ENCODE measurements at places on chromosomes 4 and X.
A peak's percentile ranks its signal among the peaks of the same experiment; 100 is the strongest.

DNA sequence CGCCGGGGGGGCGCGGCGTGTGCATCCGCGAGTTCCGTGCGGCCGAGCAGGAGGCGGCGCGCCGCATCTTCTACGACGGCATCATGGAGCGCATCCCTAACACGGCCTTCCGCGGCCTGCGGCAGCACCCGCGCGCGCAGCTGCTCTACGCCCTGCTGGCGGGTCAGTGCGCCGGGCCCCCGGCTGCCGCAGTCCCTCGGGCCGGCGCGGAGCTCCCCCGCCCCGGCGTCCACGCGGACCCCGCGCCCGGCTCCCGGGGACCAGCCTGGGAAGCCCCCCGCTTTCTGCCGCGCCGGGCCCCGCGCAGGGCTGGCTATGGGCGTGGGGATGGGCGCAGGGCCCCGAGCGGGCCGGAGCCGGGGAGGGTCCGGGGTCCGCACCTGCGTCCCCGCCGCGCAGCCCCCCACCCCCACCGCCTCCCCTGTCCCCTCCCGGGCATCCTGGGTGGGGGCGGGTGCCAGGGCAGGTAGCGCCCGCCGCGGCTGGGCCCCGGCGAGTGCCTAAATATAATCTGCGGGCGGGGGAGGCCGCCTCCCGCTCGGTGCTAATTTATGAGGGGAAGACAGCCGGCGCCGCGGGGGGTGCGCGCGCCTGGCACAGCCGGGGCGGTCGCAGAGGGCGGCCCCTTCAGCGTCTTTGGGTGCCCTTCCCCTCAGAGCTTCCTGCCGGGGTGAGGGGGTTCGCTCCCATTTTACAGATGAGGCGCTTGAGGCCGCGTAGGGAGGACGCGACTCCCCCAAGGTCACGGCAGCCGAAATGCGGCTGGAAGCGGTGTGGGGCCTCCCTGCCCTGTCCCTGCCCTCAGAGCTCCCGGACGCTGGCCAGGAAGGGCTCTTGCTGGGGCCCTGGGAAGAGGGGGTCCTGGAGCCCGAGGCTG, 837 bp downstream of the NAT8L start:
- DNase-seq: peak; percentile 31

GRCh38 chr4:102217775-102218355, 127.4 kb downstream of the SLC39A8 start:
- DNase-seq: no peak

- DNase-seq: no peak
Measured at GRCh38 chr4:304969-305680, at the start of gene ZNF732. TSS of gene ZNF732 (minus strand) at chr4:305474. CDS start at chr4:305310, 164 bp downstream.

DNA sequence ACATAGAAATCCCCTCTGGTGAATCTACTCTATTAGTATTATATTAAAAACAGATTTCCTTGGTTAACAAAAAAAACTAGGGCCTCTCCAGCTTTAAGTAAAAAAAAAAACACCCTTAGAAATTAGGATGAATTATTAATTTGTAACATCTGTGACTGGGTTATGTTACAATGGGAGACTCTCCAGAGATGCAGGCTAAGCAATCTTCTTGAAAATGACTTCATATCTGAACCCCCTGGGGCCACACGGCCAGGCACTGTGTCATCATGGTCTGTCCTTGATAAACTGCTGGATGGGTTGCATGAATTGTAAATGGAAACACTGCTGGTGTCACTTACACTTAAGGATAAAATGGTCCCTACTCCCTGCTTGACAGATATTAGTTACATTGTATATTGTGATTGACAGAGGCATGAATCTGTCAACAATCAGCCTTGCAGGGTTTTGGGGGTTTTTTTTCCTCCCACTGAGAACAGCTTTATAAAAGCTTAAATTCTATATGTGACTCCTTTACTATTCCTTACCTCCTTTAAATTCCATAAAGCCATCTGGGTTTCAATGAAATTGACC, 49.1 kb downstream of the PRKG2 start:
- DNase-seq: no peak

GRCh38 chr4:152072906-152073305, 312.1 kb upstream of the GATB start:
- no peak for DNase-seq

DNA sequence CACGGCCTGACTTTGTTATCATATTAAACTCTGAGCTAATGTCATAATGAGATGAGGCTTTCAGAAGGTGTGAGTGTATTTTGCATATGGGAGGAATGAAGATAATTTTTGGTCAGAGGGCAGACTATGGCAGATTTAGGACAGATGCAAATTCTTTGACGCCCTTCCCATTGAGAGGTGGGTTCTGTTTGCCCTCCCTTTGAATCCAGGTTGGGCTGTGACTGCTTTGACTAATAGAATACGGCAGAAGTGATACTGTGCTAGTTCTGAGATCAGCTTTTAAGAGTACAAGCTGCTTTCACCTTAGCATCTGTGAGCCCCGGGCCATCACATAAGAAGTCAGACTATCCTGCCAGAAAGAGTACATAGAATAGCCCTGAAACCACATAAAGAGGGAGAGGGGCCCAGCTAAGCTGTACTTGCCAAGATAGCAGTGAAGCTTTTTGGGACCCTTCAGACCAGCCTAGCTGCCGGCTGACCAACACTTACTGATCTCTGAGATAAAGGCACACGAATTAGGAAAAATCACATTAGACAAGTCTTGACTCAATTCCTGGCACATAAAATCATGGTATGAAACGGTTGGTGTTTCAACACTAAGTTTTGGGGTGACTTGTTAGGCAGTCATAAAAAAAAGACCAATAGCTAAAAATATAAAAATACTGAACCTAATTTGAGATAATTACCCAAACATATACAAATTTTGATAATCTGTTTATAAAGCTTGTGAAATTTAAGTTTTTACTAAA, 166.7 kb upstream of the SH3RF1 start:
- no peak for DNase-seq

DNA sequence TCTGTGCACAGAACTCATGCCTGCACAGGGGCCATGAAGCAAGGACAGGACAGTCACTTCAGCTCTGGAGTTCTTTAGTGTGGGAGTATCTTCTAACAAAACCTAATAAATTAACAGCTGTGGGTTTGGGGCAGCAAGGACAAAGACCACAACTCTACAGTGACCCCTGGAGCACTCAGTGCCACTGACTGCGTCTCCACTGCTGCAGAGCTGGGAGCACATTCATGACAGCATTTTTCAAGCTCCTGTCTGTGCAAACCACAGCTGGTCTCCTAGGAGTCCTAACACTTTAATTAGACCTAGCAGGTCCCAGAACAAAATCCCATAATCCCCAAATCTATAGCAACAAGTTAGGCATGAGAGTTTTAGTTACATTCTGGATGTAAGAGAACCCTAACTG, 76.5 kb downstream of the RTL9 start:
- no peak for DNase-seq

DNA sequence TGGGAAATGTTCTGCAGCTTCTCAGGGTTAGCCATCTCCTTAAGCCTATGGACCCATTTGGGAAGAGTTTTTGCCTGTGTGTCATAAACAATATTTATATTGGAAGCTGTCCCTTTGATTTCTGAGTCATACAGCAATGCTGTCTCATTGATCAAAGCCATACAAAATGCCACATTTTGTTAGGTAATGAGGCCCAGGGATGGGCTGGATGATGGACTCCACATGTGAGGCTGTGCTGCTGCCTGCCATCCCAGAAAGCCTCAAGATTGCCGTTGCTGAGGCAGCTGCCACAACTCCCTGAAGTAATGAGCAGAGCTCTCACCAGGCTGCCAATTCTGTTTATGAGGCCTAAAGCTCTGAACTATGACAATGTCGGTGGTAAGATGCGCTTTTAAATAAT, 12.2 kb upstream of the GJB1 start:
- DNase-seq: no peak

DNA sequence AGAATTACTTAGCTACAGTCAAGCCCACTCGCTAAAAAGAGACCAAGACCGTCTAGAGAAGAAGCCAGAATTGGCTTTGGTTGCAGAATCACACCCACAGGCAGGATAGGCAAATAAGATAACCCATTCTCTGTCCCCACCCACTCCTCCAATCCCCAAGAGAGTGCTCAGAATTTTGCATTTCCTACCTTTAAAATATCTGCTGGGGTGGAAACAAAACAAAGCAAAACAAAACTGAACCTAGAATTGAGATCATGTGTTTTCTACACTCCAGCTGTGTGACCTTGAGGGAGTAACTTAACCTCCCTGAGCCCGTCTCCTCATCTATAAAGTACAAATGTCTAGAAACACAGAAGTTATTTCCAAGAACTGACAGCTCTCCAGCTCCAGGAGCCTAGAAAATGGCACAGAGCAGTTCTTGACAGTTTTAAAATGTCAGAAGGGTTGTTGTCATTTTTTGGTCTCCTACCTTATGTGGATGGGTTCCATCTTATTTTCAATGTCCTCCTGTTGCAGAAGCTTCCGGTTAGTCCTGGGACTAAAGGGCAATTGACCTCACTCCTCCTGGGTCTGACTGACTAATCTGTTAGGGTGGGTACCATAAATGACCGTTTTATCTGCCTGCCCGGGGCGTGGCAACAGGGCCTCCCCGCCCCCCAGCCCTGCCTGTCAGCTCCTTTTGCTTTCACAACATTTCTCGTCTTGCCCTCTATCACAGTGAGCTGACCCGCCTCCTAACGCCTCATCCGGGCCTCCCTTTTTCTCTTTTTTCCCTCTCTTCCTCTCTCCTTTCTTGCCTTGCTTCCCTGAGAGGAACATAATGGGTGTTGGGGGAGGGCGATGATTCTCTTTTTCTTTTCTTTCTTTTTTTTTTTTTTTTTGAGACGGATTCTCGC, 114.0 kb downstream of the RBM47 start:
- DNase-seq: no peak

DNA sequence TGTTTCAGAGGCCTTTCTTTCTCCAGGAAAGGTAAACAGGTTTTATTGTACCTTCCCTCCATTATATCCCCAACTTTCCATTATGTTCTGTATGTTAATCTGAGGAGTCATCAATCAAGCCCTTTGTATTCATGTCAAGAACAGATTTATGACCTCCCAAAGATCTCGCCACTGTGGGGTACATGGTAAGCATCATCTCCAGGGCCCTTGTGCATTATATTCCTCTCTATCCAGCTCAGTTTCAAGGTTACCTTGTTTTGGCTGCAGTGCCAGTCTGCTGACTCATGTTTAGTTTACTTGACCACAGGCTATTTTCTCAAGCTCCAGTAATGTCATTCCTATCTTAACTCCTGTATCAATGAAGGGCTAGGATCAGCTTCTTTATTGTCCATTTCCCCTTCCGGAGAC, 125.1 kb upstream of the FRMPD4 start:
- DNase-seq: peak; percentile 12

- DNase-seq: no peak
Measured at GRCh38 chr4:88998001-88998400, 59.0 kb downstream of the FAM13A start.

DNA sequence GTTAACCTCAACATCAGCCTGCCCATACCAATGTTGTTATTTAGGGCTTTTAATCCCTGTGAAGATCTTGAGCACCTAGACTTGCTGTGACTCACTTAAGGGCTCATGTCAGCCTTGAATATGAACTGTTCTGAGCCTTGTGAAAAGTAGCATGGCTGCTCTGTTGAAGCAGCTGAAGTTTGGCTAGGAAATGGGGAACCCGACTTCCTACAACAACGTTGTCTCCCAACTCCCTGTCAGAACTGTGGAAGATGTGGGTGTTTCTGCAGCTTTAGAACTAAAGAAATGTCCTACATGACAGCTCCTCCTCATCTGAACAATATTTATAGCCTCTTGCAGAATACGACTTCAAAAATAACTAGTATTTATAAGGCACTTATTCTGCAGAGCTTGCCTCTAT, 27.5 kb downstream of the STOX2 start:
- DNase-seq: no peak

GRCh38 chrX:130529531-130529930, 127.7 kb downstream of the RBMX2 start:
- no peak for DNase-seq

DNA sequence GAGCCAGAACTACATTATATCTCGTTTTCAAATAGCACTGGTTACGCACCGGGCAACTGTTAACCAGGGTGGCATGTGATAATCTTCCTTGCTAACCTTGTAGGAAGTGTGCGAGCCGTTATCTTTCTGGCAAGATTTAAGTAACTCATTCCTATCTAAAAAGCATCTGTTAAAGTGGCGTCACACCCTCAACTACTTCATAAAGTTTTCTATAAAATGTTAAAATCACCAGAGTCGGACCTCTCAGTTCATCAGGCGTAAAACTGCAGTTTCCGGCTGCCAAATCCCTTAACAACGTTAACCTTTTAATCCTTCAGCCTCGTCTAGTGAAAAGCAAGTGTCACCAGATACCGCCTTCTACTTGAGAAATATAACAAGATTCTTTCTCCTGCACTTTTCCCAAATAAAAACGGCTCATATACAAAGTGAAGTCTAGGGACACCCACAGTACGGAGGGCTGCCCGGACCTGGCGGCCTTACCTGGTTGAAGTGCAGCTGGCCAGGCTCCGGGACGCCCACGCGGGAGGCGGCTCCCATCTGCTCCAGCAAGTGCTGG, 1.2 kb downstream of the SLC39A8 start:
- DNase-seq: no peak

DNA sequence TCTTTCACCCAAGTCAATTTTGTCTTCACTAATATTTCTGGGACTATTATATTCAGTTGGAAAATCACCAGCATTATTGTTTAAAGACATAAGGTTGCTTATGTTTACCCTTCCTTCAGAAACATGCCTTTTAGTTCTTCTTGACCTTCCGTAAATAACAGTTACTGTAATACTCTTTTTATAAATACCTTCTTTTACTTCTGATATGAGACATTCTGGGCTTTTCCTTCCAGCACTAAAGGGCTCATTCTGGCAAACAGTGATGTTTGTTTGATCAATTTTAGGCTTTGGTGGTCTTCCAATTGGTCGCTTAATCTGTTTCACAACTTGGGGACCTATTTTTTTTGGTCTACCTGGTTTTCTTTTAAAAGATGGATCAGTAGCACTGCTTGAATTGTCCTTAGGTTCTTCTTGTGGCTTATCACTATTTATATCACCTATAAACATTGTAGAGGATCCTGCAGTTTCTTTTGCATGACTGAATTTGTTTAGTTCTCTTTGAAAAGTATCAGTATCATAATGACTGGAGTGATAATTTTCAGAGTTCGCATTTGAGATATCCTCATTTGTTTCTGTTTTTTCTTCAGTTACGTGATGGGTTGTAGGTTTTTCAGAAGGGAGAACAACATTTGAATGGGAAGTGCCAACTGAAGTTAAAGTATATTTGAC, 64.8 kb downstream of the NCAPG start:
- DNase-seq: no peak

- DNase-seq: no peak
Measured at GRCh38 chr4:165481053-165481835, 102.4 kb downstream of the CPE start.

DNA sequence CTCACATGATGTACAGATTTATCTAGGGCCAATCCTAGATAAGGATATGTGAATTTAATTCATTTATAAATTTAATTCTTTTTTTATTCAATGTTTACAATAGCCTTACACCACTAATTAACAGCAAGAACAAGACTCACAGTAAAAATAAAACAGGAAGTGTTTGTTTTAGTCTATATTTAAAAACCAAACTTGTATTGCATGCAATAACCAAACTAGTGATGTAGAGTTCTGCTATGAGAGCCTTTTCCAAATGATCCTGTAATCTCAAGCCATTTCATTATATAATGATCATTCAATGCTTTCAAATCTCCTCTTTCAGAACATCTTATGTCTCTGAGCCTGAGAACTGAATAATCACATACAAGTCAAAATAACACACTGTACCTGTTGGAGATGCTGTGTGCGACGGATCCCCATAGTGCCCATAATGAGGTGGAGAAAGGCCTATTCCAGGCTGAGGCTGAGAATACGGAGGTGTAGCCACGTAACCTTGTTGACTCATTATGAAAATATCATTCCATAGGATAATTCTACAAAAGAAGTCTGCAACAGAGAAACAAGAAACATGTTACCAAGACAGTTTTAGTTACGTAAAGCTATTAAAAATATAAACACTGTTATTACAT, 2.6 kb downstream of the SEC24D start:
- no peak for DNase-seq

- DNase-seq: no peak
Measured at GRCh38 chr4:53059256-53059655, 197.1 kb downstream of the RASL11B start.

Measured in urothelium cell line (cell line).